ENCODE measurements at places on chromosomes 7 and 10.

- no peak for DNase-seq
Observed at GRCh38 chr10:122140461-122140902, 130.6 kb upstream of the BTBD16 start.

DNA sequence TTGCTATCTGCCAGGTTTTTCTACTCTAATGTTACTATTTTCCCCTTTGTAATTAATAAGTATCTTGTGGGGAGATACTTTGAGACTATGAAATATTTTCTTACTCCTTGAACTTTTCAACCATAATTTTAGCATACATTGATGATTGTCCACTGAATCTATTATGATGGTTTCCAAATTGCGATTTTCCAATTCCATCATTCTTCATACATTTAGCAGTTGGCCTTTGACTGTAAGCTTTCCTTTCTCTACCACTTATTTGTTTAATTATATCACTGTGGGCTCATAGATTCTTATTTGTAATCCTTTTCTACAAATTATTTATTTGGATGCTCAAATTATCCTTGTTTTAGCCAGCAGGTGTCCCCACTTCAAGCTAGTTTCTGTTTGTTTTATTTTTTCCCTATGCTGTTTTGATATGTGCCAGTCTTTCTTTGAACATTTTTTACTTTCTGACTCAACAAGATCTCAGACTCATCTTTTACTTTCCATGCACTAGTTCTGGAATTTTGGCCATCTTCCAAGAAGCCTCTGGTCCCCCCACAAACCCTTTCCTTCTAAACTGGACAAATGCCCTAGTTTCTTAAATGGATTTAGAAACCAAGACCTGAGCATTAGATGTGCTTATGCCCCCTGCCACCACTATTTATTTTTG lies 11.4 kb upstream of the MRPS16 start:
- peak; percentile 3 for DNase-seq

DNA sequence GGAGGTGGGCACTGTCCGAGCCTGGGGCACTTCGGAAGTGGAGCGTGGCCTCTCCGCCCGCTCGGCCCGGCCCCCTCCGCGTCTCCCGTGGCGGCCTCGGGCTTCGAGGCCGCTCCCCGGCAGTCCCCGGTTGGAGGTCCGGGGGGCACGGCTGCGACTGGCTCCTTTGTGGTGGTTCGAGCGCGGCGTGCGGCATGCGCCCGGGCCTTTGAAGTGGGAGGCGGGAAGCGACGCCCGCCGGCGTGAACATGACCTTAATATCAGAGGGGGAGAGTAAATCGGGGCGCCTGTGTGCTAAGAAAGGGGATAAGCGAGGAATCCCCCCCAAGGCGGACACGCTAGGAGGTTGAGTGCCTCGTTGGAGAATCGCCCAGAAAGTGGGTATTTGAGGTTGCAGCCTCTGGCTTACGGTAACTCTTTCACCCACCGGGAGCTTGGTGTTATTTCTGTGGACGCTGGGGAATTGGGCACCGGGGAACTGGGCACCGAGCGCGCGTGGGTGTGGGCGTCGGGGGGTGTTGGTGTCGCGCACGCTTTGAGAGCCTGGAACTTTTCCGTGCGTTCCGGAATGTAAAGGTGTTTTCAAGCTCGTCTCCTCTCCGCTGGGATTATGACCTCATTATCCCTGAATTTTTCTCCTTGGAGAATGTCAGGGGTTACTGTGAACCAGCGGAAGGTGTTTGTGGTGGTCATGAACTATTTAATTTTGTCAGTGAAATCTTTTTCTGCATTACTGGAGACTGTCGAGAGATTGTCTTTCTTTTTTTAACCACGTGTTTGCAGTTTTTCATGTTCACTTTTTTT lies 660 bp downstream of the SUV39H2 start:
- DNase-seq: peak; percentile 18

DNA sequence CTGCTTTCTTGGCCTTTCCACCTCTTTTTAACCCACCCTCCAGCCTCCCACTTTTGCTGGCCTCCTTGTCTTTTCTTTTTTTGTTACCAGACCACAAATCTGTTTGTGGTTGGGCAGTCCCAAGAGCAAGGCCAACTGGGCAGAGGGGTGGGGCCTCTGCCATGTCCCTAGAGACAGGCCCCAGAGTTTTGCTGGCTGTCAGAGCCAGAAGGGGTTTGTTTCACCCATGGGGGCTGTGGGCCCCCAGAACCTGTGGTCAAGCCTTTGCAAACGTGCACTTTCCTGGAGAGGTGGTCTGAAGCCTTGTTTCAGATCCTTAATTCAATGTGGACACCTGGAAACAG lies 10.3 kb downstream of the ZMIZ1 start:
- no peak for DNase-seq

GRCh38 chr10:63633677-63634487 lies 112.7 kb downstream of the REEP3 start:
- DNase-seq: peak; percentile 64

DNA sequence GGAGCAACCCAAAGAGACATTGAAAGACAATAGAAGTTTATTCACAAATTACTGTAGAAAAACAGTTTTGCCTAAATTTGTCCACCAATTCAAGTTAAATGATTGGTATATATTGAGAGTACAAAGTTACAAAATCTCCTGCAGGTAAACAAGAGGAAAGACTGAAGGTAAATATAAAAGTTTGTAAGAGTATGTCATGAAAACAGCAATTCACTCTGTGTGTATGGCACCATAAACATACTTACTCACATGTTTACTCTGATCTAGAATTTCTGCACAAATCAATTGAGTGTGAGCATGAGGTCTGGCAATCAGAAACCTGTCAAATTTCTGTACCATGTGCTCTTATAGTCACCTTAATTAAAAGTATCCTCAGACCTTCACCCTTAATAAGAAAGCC lies 800.9 kb upstream of the MBL2 start:
- no peak for DNase-seq

GRCh38 chr10:78549140-78549935 lies 515.7 kb downstream of the RPS24 start:
- DNase-seq: no peak

DNA sequence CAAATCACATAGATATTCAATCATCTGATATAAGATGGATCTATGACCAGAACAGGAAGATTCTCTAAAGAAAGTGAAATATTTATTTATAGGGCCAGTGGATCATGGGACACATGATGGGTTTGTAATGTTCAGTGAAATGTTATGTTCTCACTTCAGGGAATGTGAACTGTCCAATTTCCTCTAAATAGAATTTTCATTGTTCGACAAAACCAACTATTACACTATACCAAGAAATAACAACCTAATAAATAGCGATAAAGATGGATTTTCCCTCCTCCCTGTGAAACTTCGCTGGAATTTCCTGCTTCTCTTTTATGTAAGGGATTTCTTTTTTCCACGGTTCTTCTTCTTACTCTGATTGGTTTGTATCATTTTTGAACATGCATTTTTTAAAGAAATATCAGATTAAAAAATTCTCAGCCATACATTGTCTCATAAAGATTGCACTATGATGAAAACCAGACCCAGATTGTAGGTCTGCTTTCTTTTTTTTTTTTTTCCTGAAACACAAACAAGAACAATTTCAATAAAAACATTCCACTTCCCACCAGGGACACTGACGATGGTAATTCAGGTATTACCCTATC lies 139.8 kb upstream of the ZEB1 start:
- no peak for DNase-seq

GRCh38 chr7:113487925-113488731 lies 369.8 kb upstream of the SMIM30 start:
- no peak for DNase-seq

DNA sequence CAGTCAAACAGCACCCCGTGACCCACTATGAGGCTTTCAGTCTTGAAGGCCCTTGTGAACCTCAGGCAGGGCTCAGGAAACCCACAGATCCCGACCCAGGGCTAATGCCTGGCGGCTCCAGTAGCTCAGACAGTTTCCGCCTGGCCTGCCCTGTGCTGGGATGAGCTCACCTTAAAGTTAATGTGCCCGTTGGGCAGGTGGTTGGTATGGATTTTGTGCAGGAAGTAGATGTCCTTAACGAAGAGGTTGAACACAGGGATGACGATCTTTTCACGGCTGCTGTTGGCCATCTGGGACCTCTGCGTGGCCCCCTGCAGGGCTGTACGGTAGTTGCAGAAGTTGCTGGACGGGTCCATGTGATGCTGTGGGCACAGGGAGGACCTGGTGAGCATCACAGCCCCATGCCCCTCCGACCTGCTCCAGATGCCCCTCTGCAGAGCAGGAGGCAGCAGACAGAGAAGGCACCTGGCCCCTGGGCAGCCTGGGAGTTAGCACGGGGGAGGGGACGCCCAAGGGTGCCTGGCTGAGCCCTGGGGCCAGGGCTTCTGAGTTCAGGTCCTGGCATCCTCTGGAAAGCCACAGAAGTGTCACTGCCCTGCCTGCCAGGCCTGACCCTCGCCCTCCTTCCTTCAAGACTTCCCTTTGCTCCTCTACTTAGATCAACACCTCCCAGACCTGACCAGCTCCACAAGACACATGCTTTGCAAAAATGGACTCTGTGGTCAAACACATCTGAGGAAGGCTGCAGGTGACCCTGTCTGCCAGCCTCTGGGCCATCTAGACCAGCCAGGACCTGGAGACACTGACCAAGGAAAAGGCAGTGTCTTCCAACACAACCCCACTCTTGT lies 59.8 kb downstream of the CSGALNACT2 start:
- DNase-seq: no peak

- DNase-seq: no peak
Observed at GRCh38 chr10:23053036-23053435, 42.3 kb upstream of the MSRB2 start.

GRCh38 chr7:13988065-13988464 lies 1.4 kb downstream of the ETV1 start:
- DNase-seq: no peak

GRCh38 chr10:69242040-69242851 lies 22.1 kb downstream of the HKDC1 start:
- no peak for DNase-seq

DNA sequence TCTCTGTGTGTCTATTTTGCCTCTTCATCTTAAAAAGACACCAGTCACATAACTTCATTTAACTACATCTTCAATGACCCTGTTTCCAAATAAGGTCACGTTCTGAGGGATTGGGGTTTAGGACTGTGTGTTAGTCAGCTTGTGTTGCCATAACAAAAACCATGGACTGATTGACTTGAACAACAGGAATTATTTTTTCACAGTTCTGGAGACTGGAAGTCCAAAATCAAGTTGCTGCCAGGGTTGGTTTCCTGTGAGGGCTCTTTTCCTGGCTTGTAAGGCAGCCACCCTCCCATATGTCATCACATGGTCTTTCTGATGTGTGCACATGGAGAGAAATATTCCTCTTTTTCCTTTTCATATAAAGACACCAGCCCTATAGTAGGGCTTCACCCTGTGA lies 55.3 kb downstream of the REEP3 start:
- no peak for DNase-seq

- no peak for DNase-seq
Observed at GRCh38 chr10:17479822-17480221, 25.4 kb upstream of the ST8SIA6 start.

DNA sequence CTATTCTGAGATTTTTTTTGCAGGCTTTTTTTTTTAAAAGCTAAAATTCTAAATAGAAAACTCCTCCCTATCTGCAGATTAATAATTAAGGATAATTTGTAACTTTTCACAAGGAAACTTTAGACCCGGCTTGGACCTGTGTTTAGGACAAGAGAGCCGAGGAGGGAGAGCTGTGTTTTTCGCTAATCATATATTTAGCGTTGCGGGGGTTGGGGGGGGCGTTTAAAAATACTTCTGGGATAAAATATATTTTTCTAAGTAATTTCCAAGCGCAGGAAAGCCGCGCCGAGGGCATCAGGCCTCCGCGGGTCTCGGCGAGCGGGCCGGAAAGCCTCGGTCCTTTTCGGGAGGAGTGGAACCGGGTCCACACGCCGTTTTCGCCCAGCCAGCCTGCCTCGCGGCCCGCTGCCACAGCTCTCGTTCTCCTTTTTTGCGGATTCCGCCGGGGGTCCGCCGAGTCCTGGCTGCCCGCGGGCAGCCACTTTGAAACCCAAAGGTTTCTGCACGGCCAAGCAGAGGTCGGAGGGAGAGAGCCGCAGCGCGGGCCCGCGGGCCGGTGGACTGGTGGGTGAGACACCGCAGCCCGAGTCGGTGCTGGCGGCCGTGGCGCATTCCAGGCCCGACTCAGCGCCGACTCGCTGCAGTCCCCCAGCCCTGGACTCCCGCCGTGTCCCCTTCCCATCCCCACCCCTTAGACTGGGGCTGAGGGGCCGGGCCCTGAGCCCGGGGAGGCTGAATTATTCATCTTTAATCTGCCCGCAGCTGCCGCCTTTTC lies 2.3 kb downstream of the PAX2 start:
- DNase-seq: no peak

DNA sequence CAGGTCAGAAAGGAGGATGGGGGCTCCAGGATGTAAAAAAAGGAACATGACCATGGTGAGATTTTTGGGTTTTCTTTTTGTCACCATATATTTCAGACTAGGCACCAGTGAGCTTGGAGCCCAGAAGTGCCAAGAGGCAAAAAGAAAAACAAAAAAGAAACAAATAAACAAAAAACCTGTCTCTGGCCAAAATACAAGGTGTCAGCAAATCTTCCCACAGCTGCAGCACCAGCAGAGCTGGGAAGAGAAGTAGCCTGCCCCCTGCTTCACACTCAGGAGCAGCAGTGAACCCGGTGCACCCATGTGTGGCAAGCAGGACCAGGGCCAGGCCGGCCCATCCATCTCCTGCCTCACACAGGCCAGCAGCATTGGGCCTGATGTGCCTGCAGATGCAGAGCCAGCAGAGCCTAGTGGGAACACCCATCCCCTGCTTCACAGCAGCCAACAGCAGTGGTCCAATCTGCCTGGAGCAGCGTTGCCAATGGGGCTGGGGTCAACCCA lies 34.7 kb upstream of the C10orf71 start:
- DNase-seq: no peak

DNA sequence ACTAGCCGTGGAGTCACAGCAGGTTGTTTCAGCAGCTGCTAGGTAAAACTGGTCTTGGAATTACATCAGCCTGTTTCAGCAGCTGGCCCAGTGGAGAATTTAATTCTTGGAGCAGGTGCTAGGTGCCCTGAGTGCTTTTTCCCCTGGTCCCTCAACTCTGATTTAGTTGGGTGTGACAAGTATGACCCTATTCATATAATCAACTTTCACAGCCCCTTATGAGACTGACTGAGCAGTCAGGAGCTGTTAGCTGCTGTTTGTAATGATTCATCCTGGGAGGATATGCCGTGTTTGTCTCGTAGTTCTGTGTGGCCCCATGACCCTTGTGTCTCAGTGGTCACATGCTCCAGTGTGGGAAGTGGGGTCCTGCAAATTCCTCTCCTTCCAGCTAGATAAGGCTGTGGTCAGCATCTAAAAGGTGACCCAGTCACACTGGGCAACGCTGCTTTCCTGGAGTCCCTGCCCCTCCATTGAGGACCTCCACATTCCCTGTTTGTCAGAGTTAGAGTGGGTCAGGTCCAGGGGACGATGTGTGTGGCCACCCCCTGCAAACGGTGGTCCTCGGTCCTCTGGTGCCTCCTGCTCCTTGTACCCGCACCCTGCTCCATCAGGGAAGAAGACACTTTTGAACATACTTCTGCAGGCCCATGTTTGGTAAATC lies 28.3 kb downstream of the TBATA start:
- no peak for DNase-seq

GRCh38 chr10:44647877-44648542 lies 263.1 kb upstream of the CXCL12 start:
- DNase-seq: peak; percentile 38

DNA sequence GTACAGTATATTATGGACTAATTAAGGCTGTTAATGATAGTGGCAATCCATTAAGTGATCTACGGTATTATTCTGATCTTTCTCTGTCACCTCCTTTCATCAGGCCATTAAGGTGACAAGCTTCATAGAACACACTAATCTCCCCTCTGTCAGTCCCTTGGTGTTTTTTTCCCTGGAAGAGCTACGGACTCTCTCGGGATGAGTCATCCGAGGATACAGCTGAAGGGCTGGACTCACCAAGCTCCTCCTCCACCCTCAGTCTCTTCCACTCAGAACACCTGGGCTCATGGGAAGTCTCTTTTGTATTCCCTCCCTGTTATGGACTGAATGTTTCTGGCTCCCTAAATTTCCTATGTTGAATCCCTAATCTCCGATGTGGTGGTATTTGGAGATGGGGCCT lies 69.8 kb upstream of the PLXNA4 start:
- no peak for DNase-seq
